B cell (primary cell): ENCODE measurements at places on chromosomes 16 and 17. TPM values are rescaled to one million over a fixed set of nuclear protein-coding genes. Genes with fewer than 3 reads are reported as not detected.

- no peak for DNase-seq
These were observed 492.1 kb downstream of the CDH8 start for GRCh38 chr16:61544165-61544564.

TAC4 gene
- not detected in 2 replicates for total RNA-seq

DNA sequence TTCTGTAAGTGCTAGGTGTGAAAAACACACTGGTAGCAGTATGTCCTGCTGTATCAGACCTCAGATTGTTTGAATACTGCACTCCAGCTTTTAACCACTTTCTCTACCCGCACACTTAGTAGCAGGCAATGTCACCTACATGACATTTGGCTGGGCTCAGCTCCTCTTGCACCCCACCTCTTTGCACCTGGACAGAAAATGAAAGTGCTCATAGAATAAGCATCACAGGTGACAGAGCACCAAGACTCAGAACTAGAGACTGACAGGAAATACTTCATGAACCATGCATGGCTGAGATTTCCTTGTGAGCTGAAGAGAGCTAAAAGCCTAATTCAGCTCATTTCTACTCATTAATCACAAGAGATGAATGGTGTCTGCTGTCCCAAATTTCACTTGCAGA lies 1014.2 kb upstream of the CDH8 start:
- DNase-seq: no peak

TUBG1 gene
- 15.7 and 17.2 TPM in 2 replicates for total RNA-seq

DNA sequence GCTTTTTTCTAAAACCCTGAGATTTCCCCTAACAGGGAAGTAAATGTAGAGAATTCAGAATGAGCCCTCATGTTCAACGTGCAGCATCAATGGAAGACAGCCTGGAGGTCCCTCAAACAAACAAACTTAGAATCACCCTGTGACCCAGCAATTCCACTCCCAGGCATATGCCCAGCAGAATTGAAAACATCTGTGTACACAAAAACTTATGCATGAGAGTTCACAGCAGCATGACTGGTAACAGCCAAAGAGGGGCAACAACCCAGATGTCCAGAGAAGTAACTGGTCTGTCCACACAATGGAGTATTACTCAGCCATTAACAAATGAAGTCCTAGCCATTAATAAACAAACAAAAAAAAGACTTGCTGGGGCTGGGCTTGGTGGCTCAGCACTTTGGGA lies 252.7 kb downstream of the PARN start:
- no peak for DNase-seq

EEF2KMT gene
- total RNA-seq: 7.8 and 10.3 TPM in 2 replicates
